ENCODE measurements at places on chromosomes 2 and 18.

- no peaks in the 10 kb centered on the region for H3K27me3 ChIP-seq
- no peak for DNase-seq
- H3K4me1 ChIP-seq, result peaks cover 8% of the 10 kb centered on the region
- H3K4me3 ChIP-seq, result no peak overlapping the region
- H3K36me3 ChIP-seq, result no peaks in the 10 kb centered on the region
- H3K27ac ChIP-seq, result no peak overlapping the region
These were observed 37.0 kb upstream of the CLASP1 start for GRCh38 chr2:121686218-121686617.

GRCh38 chr2:14654835-14655282 is 22.3 kb downstream of the LRATD1 start:
- no peaks in the 10 kb centered on the region for H3K27me3 ChIP-seq
- no peaks in the 10 kb centered on the region for H3K4me1 ChIP-seq
- no peaks in the 10 kb centered on the region for H3K36me3 ChIP-seq

DNA sequence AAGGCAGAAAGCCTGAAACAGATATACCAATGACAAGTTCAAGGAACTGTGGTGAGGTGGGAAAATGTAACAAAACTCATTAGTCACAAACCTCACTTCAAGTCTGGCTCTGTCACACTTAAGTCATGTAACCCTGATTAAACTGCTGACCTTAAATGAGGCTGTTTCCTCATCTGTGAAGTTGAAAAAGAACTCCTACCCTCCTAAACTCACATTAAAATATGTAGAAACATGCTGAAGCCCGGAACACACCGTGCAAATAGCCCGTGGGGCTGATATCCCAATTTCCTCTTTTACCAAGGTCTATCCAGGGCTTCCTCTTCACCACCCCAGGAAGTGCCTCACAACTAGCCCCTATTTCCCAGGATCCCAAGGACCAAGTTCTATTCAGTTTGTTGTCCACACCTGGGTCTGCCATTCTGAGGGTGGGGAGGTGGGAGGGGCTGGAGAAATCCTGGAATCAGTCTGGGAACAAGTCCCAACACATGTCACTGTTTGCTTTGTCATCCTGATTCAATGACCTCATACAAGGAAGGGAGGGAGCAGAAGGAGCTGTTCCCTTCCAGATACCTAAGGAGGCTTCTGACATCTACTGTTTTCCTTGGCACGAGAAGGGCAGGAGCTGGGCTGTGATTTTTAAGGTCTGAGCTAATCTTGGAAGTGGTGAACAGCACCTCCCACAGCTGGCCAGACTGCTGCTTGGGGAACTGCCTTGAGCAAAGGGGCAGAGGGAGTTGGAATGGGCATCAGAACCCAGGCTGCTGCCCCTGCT is 42.3 kb downstream of the SLC4A1AP start:
- H3K4me1 ChIP-seq, result peaks cover 28% of the 10 kb centered on the region
- peak overlapping the region; percentile 71 for H3K27ac ChIP-seq
- DNase-seq, result peak; percentile 70
- no peak overlapping the region for H3K4me3 ChIP-seq
- H3K36me3 ChIP-seq, result no peaks in the 10 kb centered on the region
- no peaks in the 10 kb centered on the region for H3K27me3 ChIP-seq

DNA sequence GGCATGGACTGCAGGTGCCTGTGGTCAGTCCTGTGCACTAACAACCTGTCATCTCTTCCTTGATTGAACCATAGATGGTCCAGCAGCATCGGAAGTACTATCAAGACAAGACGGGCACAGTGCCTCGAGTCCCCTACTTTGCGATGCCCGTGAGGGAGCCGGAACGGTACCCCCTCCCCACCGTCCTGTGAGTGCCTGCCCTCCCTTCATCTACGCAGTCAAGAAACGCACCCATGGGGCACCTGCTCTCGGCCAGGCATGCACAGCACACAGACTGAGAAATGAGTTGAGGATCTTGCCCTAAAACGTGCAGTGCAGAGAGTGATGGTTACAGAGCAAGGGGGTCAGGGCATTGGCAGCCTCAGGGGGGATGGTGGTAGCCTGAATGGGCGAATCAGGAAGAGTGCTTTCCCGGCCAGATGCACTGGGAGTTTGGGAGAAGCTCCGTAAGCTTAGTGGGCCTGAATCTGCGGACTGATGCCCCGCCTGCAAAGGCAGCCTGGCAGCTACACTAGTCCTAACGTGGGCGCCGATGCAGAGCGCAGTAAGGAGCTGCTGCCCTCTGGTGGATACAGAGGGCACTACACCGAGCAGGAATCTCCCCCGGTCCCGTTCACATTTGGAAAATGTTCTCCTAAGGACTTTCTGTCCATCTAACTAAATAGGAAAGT is 63.6 kb downstream of the CIB4 start:
- no peak overlapping the region for H3K27ac ChIP-seq
- H3K36me3 ChIP-seq, result no peaks in the 10 kb centered on the region
- DNase-seq, result peak; percentile 54

DNA sequence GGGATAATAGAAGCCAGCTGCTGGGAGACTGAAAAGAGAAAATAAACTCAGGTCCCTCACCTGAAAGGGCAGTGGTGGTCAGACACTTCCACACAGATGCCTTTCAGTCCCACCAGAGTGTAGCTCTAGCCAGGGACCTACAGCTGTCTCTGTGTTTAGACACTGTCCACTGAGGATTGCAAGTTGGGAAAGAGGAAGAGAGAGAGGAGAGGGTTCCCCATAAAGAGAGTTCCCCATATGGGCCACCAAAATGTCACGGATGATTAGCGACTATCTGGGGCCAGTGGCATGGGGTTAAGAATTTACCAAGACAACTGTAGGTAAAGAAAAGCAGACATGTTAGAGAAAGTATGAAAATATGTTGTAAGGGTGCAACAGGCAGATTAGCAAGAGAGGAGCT is 36.7 kb upstream of the SKA1 start:
- no peaks in the 10 kb centered on the region for H3K27me3 ChIP-seq
- H3K27ac ChIP-seq, result no peak overlapping the region

DNA sequence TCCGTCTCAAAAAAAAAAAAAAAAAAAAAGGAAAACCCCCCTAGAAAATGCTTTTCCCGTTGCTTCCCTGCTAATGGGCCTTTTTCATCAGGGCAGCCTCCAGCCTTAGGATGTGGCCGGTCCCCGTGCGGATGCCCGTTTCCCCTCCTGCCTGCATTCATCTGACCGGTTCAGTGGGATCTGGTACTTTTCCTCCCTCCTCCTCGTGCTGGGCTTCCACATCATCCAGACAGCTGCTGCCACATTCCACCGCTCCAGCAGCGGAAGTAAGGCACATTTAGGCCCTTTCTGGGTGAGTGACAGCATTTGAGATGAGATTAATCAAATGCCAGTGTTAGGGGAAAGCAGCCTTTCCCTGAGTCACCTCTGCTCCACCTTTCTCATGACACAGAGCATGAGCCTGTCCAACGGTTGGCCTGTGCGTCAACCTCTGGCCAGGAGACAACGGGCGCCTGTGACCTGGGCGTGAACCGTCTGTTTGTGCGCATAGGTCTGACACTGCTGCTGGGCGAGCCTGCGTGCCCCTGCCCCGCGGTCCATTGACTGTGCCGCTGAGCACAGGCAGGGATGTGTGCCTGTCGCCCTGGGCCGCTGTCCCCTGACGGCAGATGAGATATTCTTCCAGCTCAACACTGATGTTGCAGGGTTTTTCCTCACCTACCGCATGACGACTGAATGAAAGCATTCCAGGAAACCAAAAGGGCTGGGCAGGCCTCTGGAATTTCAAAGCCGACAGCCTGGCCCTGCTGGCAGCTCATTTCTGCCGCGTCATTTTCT is 174.0 kb downstream of the TGIF1 start:
- peak overlapping the region; percentile 78 for H3K27ac ChIP-seq
- H3K4me3 ChIP-seq, result peak overlapping the region; percentile 11
- no peaks in the 10 kb centered on the region for H3K27me3 ChIP-seq
- peaks cover 33% of the 10 kb centered on the region for H3K4me1 ChIP-seq

GRCh38 chr2:238409341-238410199 is 17.2 kb upstream of the ASB1 start:
- H3K27me3 ChIP-seq, result no peaks in the 10 kb centered on the region
- H3K27ac ChIP-seq, result no peak overlapping the region
- peaks cover 10% of the 10 kb centered on the region for H3K4me1 ChIP-seq
- no peaks in the 10 kb centered on the region for H3K36me3 ChIP-seq

DNA sequence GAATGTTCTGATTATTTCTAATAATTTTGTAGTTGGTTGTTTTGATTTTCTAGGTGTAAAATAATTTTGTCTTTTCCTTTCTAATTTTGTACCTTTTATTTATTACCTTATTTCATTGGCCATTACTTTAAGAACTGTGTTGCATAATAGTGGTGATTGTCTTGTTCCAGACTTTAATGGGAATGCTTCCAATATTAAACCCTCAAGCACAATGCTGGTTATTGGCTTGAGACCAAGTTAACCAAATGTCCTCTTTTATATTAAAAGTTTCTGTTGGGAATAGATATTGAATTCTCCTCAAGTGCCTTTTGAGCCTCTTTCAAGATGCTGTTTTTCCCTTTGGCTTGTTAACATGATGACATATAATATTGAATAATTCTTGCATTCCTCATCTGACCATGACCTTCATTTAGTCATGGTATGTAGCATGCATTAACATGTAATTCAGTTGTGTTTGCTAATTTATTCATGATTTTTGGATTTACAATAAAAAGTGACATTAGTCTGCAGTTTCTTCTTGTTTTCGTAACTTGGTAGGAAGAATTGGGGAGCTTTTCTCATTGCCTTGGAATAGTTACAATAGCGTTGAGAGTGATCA is 141.7 kb downstream of the DIS3L2 start:
- H3K36me3 ChIP-seq, result peaks cover 7% of the 10 kb centered on the region
- no peak overlapping the region for H3K4me3 ChIP-seq
- no peak for DNase-seq
- H3K27ac ChIP-seq, result no peak overlapping the region
- H3K27me3 ChIP-seq, result no peaks in the 10 kb centered on the region
- no peaks in the 10 kb centered on the region for H3K4me1 ChIP-seq

DNA sequence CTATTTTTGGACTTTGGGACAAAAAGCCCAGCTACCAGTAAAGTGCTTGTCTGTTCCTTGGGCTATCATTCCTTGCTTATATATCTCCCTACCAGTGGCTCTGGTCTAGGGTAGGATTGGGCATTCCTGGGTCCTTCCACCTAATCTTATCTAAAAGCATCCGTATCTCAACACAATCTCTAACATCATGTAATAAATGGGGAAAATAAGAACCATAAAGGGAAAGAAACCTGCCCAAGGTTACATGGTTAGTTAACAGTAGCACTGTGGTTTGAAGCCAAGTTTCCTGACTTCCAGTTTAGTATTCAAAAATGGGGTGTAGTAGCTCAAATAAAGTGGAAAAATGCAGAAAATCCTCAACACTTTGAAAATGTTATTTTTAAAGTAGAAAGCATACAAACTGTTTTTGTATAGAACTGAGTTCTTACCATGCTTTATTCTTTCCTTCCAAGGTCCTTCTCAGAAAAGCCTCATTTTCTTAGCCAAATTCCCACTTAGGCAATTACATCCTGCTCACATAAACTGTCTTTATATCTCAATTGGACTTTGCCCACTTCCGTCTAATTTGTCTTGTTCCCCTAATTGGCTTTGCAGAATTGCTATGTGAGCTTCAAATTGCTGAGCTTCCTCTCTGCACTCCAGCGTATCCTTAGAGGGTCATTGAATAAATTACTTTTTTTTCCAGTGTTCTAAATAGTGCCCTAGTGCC is 273.1 kb upstream of the UBE2E3 start:
- no peaks in the 10 kb centered on the region for H3K36me3 ChIP-seq
- no peak overlapping the region for H3K27ac ChIP-seq
- no peaks in the 10 kb centered on the region for H3K27me3 ChIP-seq
- no peak for DNase-seq
- no peak overlapping the region for H3K4me3 ChIP-seq

GRCh38 chr2:136399667-136400289 is 281.8 kb upstream of the CXCR4 start:
- H3K27ac ChIP-seq, result no peak overlapping the region
- H3K27me3 ChIP-seq, result no peaks in the 10 kb centered on the region
- no peaks in the 10 kb centered on the region for H3K4me1 ChIP-seq
- no peak overlapping the region for H3K4me3 ChIP-seq
- H3K36me3 ChIP-seq, result no peaks in the 10 kb centered on the region
- no peak for DNase-seq

Measured in tibial nerve (tissue), 4 donors.